ENCODE measurements at places on chromosomes 11 and 22. TPM values are rescaled to one million over a fixed set of nuclear protein-coding genes. Genes with fewer than 3 reads are reported as not detected.

The OR6M1 gene
- not detected for total RNA-seq

The RAB3IL1 gene
- total RNA-seq: 3.5 TPM

The LMNTD2 gene
- total RNA-seq: 0.45 TPM

The P2RX3 gene
- not detected for total RNA-seq

The DDX6 gene
- total RNA-seq: 84.0 TPM

The C1QTNF5 gene
- total RNA-seq: 11.6 TPM

The CBLIF gene
- not detected for total RNA-seq

Data from smooth muscle cell of the coronary artery (primary cell).